ENCODE measurements at places on chromosomes 5 and 9. TPM values are rescaled to one million over a fixed set of nuclear protein-coding genes. Genes with fewer than 3 reads are reported as not detected.

GRCh38 chr5:11854936-11855335 lies 49.3 kb downstream of the CTNND2 start:
- no peak overlapping the region for H3K27ac ChIP-seq
- no peak for DNase-seq
- H3K36me3 ChIP-seq: no peaks in the 10 kb centered on the region

- H3K27ac ChIP-seq: no peak overlapping the region
- H3K4me1 ChIP-seq: no peaks in the 10 kb centered on the region
- no peak overlapping the region for H3K4me3 ChIP-seq
- H3K27me3 ChIP-seq: no peaks in the 10 kb centered on the region
- DNase-seq: no peak
These were observed 63.3 kb upstream of the SLC30A5 start for GRCh38 chr5:69030358-69031062.

GRCh38 chr5:82356808-82357671 lies 78.9 kb upstream of the RPS23 start:
- DNase-seq: peak; percentile 77
- H3K4me1 ChIP-seq: peaks cover 24% of the 10 kb centered on the region
- peak overlapping the region; percentile 30 for H3K4me3 ChIP-seq
- peak overlapping the region; percentile 56 for H3K27ac ChIP-seq
- no peaks in the 10 kb centered on the region for H3K36me3 ChIP-seq

The ADAMTS19 gene
- total RNA-seq: not detected

GRCh38 chr5:172106511-172107356 lies 81.3 kb downstream of the STK10 start:
- H3K27ac ChIP-seq: peak overlapping the region; percentile 5
- H3K36me3 ChIP-seq: peaks cover 75% of the 10 kb centered on the region
- peak; percentile 77 for DNase-seq
- no peaks in the 10 kb centered on the region for H3K27me3 ChIP-seq

- DNase-seq: no peak
- H3K4me1 ChIP-seq: peaks cover 19% of the 10 kb centered on the region
- H3K27me3 ChIP-seq: no peaks in the 10 kb centered on the region
- H3K36me3 ChIP-seq: no peaks in the 10 kb centered on the region
- H3K4me3 ChIP-seq: no peak overlapping the region
- H3K27ac ChIP-seq: no peak overlapping the region
These were observed 157.2 kb upstream of the CD180 start for GRCh38 chr5:67353500-67354450.

- H3K36me3 ChIP-seq: peaks cover 68% of the 10 kb centered on the region
- no peak overlapping the region for H3K27ac ChIP-seq
- no peak for DNase-seq
- H3K4me1 ChIP-seq: no peaks in the 10 kb centered on the region
- H3K4me3 ChIP-seq: no peak overlapping the region
These were observed 7.8 kb downstream of the YIPF5 start for GRCh38 chr5:144162686-144163085.

The MAMDC4 gene
- total RNA-seq: 2.2 TPM

DNA sequence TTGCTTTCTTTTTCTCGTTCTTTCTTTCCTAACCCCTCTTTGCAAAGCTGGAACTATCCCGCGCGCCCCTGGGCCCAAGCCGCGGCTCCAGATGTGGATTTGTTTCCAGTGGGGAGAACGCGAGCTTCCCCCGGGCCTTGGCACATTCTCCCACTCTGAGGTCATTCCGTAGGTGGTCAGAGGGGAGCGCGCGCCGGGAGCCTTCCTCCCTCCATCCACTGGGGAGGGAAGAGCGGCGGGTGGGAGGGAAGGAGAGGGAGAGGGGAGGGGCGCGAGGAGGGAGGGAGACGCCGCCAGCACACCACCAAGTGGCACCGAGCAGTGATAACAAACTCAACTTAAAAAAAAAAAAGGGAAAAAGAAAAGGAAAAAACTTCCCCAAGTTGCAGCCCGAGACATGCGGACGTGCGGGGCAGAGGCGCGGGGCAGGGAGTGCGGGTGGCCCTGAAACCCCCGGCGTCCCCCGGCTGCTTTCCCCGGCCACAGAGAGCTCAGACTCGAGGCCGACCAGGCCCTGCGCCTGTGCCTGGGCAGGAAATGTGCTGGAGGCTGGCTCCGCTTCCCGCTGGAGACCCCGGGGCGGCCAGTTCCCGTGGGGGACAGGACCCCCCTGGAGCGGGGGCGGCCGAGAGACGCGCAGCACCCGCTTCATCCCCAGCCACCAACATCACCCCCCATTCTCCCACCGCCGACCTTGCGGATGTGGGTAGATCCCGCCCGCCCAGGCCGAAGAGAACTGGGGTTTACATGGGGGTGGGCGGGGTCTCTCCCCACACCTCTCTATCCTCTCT lies 3.1 kb downstream of the IER5L start:
- H3K27me3 ChIP-seq: no peaks in the 10 kb centered on the region
- H3K27ac ChIP-seq: no peak overlapping the region
- H3K4me3 ChIP-seq: peak overlapping the region; percentile 75
- peak; percentile 52 for DNase-seq
- no peaks in the 10 kb centered on the region for H3K36me3 ChIP-seq

The BAG1 gene
- 61.4 TPM for total RNA-seq

The LRRC19 gene
- not detected for total RNA-seq

- no peak overlapping the region for H3K4me3 ChIP-seq
- H3K27ac ChIP-seq: no peak overlapping the region
- no peaks in the 10 kb centered on the region for H3K36me3 ChIP-seq
These were observed 279.4 kb downstream of the BNC2 start for GRCh38 chr9:16591092-16591491.

The SLC6A19 gene
- not detected for total RNA-seq

The ASS1 gene
- not detected for total RNA-seq

- H3K27me3 ChIP-seq: no peaks in the 10 kb centered on the region
- H3K4me1 ChIP-seq: peaks cover 16% of the 10 kb centered on the region
- no peak for DNase-seq
These were observed 1.9 kb downstream of the STOM start for GRCh38 chr9:121368138-121368522.

The FOXD4L3 gene
- total RNA-seq: not detected

The PCDH1 gene
- total RNA-seq: 0.17 TPM

The STPG3 gene
- total RNA-seq: not detected

GRCh38 chr9:4289411-4290326 lies 10.2 kb downstream of the GLIS3 start:
- no peak overlapping the region for H3K27ac ChIP-seq
- no peaks in the 10 kb centered on the region for H3K36me3 ChIP-seq
- H3K27me3 ChIP-seq: no peaks in the 10 kb centered on the region
- no peak for DNase-seq
- no peak overlapping the region for H3K4me3 ChIP-seq

DNA sequence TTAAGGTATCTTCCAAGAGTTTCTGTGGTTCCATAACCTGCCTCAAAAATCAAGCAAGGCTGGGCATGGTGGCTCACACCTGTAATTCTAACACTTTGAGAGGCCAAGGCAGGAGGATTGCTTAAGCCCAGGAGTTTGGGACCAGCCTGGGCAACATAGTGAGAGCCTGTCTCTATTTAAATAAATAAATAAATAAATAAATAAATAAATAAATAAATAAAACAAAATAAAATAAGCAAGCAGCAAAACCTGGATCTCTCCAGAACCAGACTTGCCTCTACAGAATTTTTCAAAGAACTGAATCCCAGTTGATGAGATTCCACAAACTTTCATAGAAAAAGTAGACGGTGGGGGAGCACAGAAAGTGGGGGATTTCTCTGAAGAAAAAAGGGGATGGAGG lies 12.3 kb downstream of the SERINC5 start:
- peaks cover 60% of the 10 kb centered on the region for H3K4me1 ChIP-seq
- DNase-seq: no peak
- H3K4me3 ChIP-seq: no peak overlapping the region
- H3K36me3 ChIP-seq: peaks cover 35% of the 10 kb centered on the region

DNA sequence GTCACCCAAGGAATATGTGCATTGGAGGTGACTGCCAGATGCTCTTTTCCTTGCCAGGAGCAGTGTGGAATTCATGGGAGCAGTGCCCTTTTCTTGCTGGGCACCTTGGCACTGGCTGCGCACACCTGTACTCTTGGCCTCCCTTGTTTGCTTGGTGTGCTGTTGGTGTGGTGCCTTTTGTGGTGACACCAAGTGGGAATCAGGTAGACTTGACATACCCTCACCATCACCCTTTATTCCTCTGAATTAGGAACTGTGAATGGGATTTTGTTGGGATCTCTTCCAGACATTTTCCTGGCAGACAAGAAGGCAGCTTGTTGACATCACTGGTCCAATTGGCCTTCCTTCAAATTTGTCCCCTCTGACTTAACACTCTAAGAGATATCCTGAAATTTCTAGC lies 82.3 kb downstream of the RAI14 start:
- H3K4me3 ChIP-seq: no peak overlapping the region
- H3K27ac ChIP-seq: no peak overlapping the region
- H3K27me3 ChIP-seq: no peaks in the 10 kb centered on the region
- H3K36me3 ChIP-seq: no peaks in the 10 kb centered on the region
- DNase-seq: no peak

- no peaks in the 10 kb centered on the region for H3K27me3 ChIP-seq
- peaks cover 14% of the 10 kb centered on the region for H3K36me3 ChIP-seq
- peak; percentile 69 for DNase-seq
- no peak overlapping the region for H3K27ac ChIP-seq
These were observed 6.5 kb downstream of the TBC1D2 start for GRCh38 chr9:98248737-98249474.

The DRD1 gene
- not detected for total RNA-seq

GRCh38 chr5:159452480-159453167 lies 122.3 kb upstream of the IL12B start:
- H3K27ac ChIP-seq: no peak overlapping the region
- H3K4me3 ChIP-seq: no peak overlapping the region
- no peaks in the 10 kb centered on the region for H3K27me3 ChIP-seq
- no peak for DNase-seq

The ARID3C gene
- 0.34 TPM for total RNA-seq

GRCh38 chr9:38006163-38006562 lies 62.9 kb downstream of the SHB start:
- no peak overlapping the region for H3K27ac ChIP-seq
- DNase-seq: no peak
- H3K27me3 ChIP-seq: no peaks in the 10 kb centered on the region

DNA sequence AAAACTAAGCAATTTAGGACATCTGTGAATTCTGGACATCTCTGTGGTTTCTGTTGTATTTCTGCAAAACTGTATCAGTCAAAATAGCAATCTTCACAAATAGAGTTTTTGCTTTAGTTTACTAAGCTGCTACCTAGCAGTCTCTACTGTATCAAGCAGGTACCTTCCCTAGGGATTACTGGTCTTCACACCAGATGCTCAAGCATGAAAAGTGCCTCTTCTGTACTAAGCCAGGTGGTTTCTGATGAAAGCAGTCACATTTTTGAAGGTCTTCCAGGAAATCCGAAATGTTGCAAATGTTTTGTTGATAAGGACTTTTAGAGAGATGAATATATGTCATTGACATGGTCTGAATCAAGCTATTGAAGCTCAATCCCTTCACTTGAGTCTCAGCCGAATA lies 540.0 kb downstream of the KCTD16 start:
- no peaks in the 10 kb centered on the region for H3K4me1 ChIP-seq
- H3K27ac ChIP-seq: no peak overlapping the region
- DNase-seq: no peak
- no peak overlapping the region for H3K4me3 ChIP-seq
- H3K36me3 ChIP-seq: no peaks in the 10 kb centered on the region
- no peaks in the 10 kb centered on the region for H3K27me3 ChIP-seq

GRCh38 chr9:101582553-101582952 lies 12.2 kb downstream of the PPP3R2 start:
- no peak overlapping the region for H3K27ac ChIP-seq
- DNase-seq: no peak
- H3K27me3 ChIP-seq: no peaks in the 10 kb centered on the region

DNA sequence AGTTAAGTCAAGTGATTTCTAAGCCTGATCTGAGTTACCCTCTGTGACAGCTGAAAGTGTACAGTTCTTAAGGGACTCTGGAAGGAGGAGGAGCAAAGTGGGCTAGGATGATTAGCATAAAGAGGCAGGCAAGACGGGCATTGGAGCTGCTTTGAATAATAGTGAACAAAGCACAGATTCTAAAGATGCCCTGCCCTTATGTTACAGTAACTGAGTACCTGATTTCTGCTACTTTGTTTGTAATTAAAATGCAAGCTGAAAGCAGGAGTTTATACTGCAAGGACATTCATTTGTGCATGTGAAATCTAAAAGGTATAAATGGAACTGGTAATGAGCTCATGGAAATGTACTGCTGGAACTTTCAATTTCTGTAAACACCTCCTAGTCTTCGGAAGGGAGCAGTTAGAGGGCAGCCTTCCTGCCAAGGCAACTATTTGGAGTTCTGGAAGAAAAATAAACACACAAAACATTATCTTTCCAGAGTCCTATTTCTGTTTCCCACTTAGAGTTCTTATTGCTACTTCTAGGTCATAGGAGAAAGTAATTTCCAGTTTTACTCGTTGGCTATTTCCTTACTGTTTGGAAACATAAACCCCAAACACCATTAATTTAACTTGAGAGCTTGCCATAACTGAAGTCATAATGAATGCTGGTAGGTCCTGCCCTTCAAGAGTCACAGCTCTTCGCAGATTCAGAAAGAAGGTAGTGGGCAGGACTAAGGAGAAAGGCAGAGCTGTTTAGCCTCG lies at the start of gene RANBP3L:
Gene RANBP3L, minus strand, starts transcription at position 45 of the 746 bp plus-strand sequence. CDS start 486 bp downstream, outside the sequence.
- no peak for DNase-seq
- H3K27me3 ChIP-seq: peaks cover 6% of the 10 kb centered on the region
- H3K4me1 ChIP-seq: no peaks in the 10 kb centered on the region
- no peaks in the 10 kb centered on the region for H3K36me3 ChIP-seq
- H3K27ac ChIP-seq: no peak within 1 kb of the TSS

The HACD4 gene
- 6.5 TPM for total RNA-seq
